ENCODE measurements at places on chromosomes 3 and 15. TPM values are rescaled to one million over a fixed set of nuclear protein-coding genes. Genes with fewer than 3 reads are reported as not detected.

DNA sequence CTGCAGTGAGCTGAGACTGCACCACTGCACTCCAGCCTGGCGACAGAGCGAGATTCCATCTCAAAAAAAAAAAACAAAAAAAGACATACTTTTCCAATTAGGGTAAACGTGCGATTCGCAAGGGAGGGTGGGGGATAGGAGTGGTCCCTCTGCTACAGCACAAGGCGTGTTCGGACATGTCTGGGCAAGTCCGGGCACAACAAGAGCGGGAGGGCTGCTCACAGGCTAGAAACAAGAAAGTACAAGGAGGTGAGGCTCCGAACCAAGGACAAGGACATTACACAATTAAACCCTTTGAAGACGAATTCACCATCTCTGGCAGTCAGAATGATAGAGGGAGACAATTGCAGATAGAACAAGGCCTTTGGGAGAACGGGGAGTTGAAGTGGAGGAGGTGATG is 32.2 kb upstream of the BCL2A1 start:
- no peak for DNase-seq
- no peaks in the 10 kb centered on the region for H3K27me3 ChIP-seq
- H3K36me3 ChIP-seq, result no peaks in the 10 kb centered on the region
- H3K4me3 ChIP-seq, result no peak overlapping the region

GRCh38 chr15:26091184-26091583 is 228.1 kb upstream of the ATP10A start:
- no peak overlapping the region for H3K4me3 ChIP-seq
- H3K4me1 ChIP-seq, result no peaks in the 10 kb centered on the region
- H3K27me3 ChIP-seq, result no peaks in the 10 kb centered on the region
- no peak for DNase-seq
- H3K36me3 ChIP-seq, result no peaks in the 10 kb centered on the region

DNA sequence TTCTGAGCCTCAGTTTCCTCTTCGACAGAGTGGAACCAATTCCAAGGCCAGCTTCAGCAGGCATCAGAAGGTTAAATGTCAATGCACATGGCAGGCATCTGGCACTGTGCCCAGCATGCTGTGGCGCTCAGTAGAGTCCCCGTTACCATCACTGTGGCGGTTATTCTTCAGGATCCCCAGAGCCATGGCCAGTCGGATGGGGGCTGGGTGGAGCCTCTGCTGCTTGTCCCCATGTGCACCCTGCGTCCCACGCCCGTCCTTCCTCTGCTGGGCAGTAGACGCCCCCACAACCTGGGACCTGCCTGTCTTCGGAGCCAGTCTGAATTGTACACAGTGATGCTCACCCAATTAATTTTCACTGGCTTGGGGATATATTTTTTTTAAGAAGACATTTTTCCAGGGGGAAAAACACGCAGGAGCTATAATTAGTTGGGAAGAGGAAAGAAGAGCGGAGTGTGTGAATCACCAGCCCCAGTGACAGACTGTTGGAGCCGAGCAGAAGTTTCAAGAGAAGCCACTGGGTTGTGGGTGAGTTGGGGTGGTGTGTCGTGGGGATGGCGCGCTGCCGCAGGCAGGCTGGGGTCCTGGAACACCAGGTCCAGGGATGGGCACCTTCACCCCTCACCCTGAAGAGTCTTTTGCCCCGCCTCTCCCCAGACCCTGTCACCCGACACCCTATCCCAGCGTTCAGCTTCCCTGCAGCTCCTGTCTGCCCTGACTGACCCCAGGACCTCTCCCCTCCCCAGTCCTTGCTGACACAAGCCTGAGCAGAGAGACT is 26.8 kb upstream of the RPL29 start:
- DNase-seq, result no peak
- H3K4me3 ChIP-seq, result no peak overlapping the region
- H3K36me3 ChIP-seq, result no peaks in the 10 kb centered on the region
- no peak overlapping the region for H3K27ac ChIP-seq
- H3K27me3 ChIP-seq, result no peaks in the 10 kb centered on the region
- H3K4me1 ChIP-seq, result peaks cover 80% of the 10 kb centered on the region

GRCh38 chr3:77102951-77103769 is 63.3 kb downstream of the ROBO2 start:
- no peaks in the 10 kb centered on the region for H3K27me3 ChIP-seq
- no peaks in the 10 kb centered on the region for H3K36me3 ChIP-seq
- no peaks in the 10 kb centered on the region for H3K4me1 ChIP-seq
- no peak overlapping the region for H3K4me3 ChIP-seq
- no peak overlapping the region for H3K27ac ChIP-seq

Gene KY
- 42.3 TPM for polyA plus RNA-seq

DNA sequence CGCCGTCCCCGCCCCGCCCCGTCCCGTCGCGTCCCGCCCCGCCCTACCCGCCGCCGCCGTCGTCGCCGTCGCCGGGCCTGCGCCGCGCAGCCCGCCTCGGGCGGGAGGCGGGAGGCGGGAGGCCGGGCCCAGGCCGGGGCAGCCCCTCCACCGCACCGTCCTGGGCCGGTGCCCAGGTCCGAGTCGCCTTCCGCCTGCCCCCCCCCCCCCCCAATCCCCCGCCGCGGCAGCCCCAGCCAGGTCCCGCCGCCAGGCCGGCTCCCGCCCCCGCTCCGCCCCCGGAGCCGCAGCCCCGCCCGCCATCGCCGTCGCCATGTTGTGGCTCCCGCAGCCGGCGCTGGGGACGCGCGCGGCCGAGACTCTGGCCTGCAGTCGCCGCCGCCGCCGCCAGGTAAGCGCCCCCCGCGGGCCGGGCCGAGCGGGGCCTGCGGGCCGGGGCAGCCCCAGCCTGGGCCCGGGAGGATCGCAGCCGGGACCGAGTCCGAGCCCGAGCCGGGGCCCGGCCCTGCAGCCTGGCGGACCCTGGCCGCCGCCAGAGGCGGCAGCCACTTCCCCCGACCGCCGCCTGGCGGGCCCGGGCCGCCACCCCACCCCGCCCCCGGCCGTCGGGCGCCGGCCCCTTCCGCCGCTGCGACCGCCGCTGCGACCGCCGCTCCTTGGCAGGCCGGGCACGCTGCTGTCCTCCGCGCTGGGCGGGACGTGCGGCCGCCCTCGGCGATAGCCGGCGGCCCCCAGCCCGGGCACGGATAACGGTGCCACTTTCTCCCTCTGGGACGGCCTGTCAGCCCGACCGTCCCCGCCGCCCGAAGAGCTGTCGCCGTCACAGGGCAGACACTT is at the start of gene ZNF592:
ZNF592 (plus strand) TSS at position 319 of the 837 bp plus-strand sequence. CDS start 34,084 bp downstream, outside the sequence.
- H3K36me3 ChIP-seq, result peaks cover 6% of the 10 kb centered on the region
- no peaks in the 10 kb centered on the region for H3K27me3 ChIP-seq
- peaks cover 36% of the 10 kb centered on the region for H3K4me1 ChIP-seq
- DNase-seq, result peak; percentile 92

DNA sequence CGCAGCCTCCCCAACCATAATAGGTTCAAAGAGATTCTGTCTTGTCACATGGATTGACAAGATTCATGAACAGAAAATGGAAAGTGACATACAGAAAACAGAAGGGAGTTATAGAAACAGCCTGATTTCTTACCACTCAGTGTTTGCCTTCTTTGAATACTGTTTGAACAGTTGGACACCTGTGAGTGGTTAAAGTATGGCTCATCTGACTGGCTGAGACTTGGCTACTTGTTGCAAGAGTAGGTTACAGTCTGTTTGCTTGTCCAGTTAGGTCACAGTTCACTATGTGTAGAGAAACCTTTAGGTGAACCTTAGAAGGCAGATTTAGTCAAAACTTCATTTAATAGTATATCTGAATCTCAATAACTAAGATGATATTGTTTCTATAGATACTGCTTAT is 1003.9 kb upstream of the EPHA6 start:
- H3K27ac ChIP-seq, result no peak overlapping the region
- no peaks in the 10 kb centered on the region for H3K4me1 ChIP-seq
- DNase-seq, result no peak
- H3K27me3 ChIP-seq, result no peaks in the 10 kb centered on the region

Gene TBL1XR1
- 71.3 TPM for polyA plus RNA-seq

- H3K4me1 ChIP-seq, result no peaks in the 10 kb centered on the region
- H3K27ac ChIP-seq, result no peak overlapping the region
- H3K4me3 ChIP-seq, result no peak overlapping the region
- DNase-seq, result peak; percentile 68
- no peaks in the 10 kb centered on the region for H3K27me3 ChIP-seq
- peaks cover 18% of the 10 kb centered on the region for H3K36me3 ChIP-seq
Measured at GRCh38 chr15:63752075-63752684, 81.6 kb downstream of the HERC1 start.

DNA sequence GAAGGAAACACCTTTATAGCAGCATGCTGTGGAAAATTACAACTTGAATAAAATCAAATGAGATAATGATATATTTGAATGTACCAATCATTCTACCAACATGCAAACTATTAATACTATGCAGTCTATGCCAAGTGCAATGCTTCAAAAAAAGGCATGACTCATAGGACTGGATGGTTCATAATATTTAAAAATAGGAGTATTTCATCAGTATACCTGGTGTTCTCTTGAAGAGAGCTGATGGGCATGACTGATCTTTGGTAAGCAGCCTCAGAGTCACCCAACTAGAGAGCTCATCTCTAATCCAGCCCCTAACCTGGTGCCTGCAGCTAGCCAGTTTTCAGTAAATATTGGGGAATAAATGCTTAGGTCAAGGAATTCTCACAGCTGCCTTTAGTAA is 434.7 kb upstream of the ARRDC4 start:
- no peak overlapping the region for H3K27ac ChIP-seq
- H3K4me1 ChIP-seq, result peaks cover 11% of the 10 kb centered on the region
- no peaks in the 10 kb centered on the region for H3K36me3 ChIP-seq
- no peaks in the 10 kb centered on the region for H3K27me3 ChIP-seq

DNA sequence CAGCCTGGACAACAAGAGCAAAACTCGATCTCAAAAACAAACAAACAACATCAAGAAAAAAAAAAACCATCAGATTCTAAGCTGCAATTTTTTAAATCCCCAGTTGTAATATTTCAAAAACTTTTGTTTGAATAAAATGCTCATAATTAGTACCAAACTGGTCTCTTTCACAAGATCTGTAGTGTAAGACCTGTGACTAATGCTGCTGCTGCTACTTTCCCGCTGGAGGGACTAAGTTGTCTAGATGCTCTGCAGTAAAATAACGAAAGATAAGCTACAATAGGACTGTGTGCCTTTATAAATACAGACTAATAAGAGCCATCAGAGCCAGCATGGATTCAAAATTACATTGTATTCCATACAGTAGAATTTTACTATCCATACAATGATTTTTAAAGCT is 45.4 kb downstream of the TM4SF4 start:
- no peaks in the 10 kb centered on the region for H3K4me1 ChIP-seq
- peaks cover 16% of the 10 kb centered on the region for H3K36me3 ChIP-seq
- no peak for DNase-seq
- H3K4me3 ChIP-seq, result no peak overlapping the region

DNA sequence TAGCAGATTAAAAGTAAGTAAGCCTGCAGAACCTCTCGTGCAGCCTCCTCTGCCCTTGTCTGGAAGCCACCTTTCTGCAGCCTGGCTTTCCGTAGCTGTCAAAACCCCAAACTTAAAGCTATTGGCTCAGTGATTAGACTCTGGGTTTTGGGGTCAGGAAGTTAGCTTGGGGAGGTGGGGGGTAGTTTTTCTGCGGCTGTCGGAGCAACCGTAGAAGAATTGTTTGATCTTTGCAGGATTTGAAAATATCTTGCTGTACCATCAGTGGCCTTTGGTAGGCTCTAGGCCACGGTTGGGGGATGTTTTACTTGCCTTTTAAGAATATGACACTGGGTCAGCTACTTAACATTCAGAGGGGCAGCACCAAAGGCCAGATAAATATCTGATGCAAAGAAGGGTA is 88.4 kb upstream of the RASGRP1 start:
- H3K4me3 ChIP-seq, result no peak overlapping the region
- no peaks in the 10 kb centered on the region for H3K27me3 ChIP-seq
- no peaks in the 10 kb centered on the region for H3K36me3 ChIP-seq
- H3K27ac ChIP-seq, result no peak overlapping the region

GRCh38 chr3:145134738-145135137 is 1026.2 kb downstream of the PLOD2 start:
- no peaks in the 10 kb centered on the region for H3K4me1 ChIP-seq
- H3K27me3 ChIP-seq, result no peaks in the 10 kb centered on the region
- no peak overlapping the region for H3K4me3 ChIP-seq
- no peak overlapping the region for H3K27ac ChIP-seq
- no peaks in the 10 kb centered on the region for H3K36me3 ChIP-seq

DNA sequence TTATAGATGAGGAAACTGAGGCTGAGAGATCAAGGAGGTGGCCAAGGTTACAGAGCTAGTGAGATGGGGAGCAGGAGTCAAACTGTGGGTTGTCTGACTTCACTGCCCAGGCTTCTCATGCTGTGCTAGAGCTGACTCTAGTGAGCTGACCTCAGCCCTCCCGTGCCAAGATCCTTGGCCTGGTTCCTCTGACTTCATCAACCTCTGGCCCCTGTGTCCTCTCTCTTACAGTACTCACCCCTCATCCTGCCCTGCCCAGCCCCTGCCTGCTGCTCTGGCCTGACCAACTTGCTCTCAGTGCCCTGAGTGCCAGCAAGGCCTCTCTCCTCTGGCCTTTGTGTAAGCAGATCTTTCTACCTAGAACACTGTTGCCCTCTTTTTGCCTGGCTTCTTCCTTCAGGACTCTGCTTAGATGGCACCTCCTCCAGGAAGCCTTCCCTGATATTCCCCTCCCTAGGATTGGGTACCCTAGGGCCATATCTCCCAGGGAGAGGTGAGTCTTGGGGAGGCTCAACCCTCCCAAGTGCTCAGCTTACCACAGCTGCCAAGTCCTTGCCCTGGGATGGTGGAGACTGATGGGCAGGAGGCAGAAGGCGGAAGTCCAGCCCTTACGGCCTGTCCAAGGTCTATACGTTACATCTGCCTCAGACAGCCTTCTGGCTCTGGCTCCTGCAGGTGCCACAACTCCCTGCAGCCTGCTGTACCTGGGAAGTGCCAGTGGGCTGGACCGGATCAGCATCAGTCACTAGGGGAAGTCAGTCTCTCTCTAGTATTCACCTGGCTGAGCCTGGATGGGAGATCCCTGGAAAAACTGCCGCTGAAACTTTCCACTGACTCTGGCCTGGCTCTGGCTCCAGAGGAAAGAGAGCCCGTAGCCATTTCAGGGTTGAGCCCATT is 36.3 kb upstream of the FAM107A start:
- peaks cover 4% of the 10 kb centered on the region for H3K4me1 ChIP-seq
- H3K36me3 ChIP-seq, result no peaks in the 10 kb centered on the region
- H3K4me3 ChIP-seq, result no peak overlapping the region
- H3K27ac ChIP-seq, result no peak overlapping the region

Gene ZNF385D
- polyA plus RNA-seq, result 22.2 TPM

- no peaks in the 10 kb centered on the region for H3K36me3 ChIP-seq
- no peaks in the 10 kb centered on the region for H3K4me1 ChIP-seq
- H3K27ac ChIP-seq, result no peak overlapping the region
- no peak for DNase-seq
Measured at GRCh38 chr3:40070816-40071215, 238.7 kb upstream of the EIF1B start.

Gene SEMA3B
- polyA plus RNA-seq, result 40.5 TPM

Gene CPNE9
- not detected for polyA plus RNA-seq

- DNase-seq, result peak; percentile 31
- no peak overlapping the region for H3K27ac ChIP-seq
- H3K36me3 ChIP-seq, result peaks cover 5% of the 10 kb centered on the region
- peaks cover 8% of the 10 kb centered on the region for H3K4me1 ChIP-seq
Measured at GRCh38 chr15:43749690-43750345, 3.6 kb downstream of the PDIA3 start.

Measured in muscle of leg (tissue), 16 donors.